Hepatocyte (in vitro differentiated cells): ENCODE measurements at places on chromosomes 6 and 20. TPM values are rescaled to one million over a fixed set of nuclear protein-coding genes. Genes with fewer than 3 reads are reported as not detected.

SLC17A1 gene
- total RNA-seq: 1.9 and 3.2 TPM in 2 replicates

GNAS-AS1 gene
- 0.16 TPM in 1 of 2 replicates, not detected in the other for total RNA-seq

SLC22A3 gene
- total RNA-seq: 34.3 and 40.3 TPM in 2 replicates

SAMD5 gene
- total RNA-seq: 11.2 and 12.6 TPM in 2 replicates

GRCh38 chr20:44761423-44761822 is 15.8 kb downstream of the KCNK15 start:
- no peaks in the 10 kb centered on the region for H3K27me3 ChIP-seq
- no peaks in the 10 kb centered on the region for H3K4me1 ChIP-seq
- H3K4me3 ChIP-seq: no peak overlapping the region
- H3K36me3 ChIP-seq: no peaks in the 10 kb centered on the region

DNA sequence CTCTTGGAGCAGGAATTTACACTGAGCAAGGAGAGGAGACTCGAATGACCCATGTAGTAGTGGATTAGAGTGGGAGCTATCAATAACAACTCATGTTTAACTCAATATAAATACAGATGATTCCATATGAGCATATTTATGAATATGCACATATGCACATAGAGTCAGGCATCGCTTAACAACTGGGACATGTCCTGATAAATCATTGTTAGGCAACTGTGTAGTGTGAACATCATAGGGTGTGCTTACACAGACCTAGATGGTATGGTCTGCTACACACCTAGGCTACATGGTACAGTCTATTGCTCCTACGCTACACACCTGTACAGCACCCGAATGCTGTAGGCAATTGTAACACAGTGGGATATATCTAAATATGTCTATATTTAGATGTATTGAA is 75.9 kb upstream of the RALGAPA2 start:
- H3K27me3 ChIP-seq: no peaks in the 10 kb centered on the region
- H3K4me1 ChIP-seq: no peaks in the 10 kb centered on the region
- H3K27ac ChIP-seq: no peak overlapping the region
- no peak for DNase-seq
- no peak overlapping the region for H3K4me3 ChIP-seq
- H3K36me3 ChIP-seq: no peaks in the 10 kb centered on the region

- H3K4me1 ChIP-seq: no peaks in the 10 kb centered on the region
- H3K27me3 ChIP-seq: no peaks in the 10 kb centered on the region
- H3K27ac ChIP-seq: no peak overlapping the region
These were observed 1197.7 kb upstream of the CITED2 start for GRCh38 chr6:140572129-140572528.

DNA sequence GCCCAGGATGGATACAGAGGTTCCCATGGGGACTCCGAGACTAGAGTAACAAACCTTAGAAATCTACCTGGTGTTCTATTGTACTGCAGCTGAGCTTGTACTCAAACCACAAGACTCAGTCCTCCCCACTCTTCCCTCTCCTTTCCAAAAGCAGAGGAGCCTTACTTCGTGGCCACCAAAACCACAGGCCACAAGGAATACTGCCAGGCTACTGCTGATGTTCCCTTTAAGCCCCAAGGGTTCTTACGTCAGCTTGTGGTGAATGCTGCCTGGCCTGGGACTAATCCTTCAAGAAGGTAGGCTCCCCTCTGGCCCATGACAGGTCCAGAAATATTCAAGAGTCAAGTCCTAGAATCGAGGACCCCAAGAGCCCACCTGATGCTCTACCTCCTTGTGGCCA is 10.5 kb upstream of the DEFB128 start:
- H3K36me3 ChIP-seq: no peaks in the 10 kb centered on the region
- no peaks in the 10 kb centered on the region for H3K4me1 ChIP-seq
- no peak overlapping the region for H3K4me3 ChIP-seq
- H3K27me3 ChIP-seq: no peaks in the 10 kb centered on the region

GRCh38 chr6:7152462-7152861 is 44.7 kb downstream of the RREB1 start:
- H3K36me3 ChIP-seq: no peaks in the 10 kb centered on the region
- DNase-seq: no peak
- no peak overlapping the region for H3K4me3 ChIP-seq
- H3K4me1 ChIP-seq: peaks cover 35% of the 10 kb centered on the region
- no peaks in the 10 kb centered on the region for H3K27me3 ChIP-seq
- peak overlapping the region; percentile 68 for H3K27ac ChIP-seq

- no peaks in the 10 kb centered on the region for H3K27me3 ChIP-seq
- no peak for DNase-seq
- H3K27ac ChIP-seq: no peak overlapping the region
- H3K4me3 ChIP-seq: no peak overlapping the region
- peaks cover 6% of the 10 kb centered on the region for H3K4me1 ChIP-seq
These were observed 4.0 kb upstream of the ZC3H12D start for GRCh38 chr6:149488815-149489214.

DNA sequence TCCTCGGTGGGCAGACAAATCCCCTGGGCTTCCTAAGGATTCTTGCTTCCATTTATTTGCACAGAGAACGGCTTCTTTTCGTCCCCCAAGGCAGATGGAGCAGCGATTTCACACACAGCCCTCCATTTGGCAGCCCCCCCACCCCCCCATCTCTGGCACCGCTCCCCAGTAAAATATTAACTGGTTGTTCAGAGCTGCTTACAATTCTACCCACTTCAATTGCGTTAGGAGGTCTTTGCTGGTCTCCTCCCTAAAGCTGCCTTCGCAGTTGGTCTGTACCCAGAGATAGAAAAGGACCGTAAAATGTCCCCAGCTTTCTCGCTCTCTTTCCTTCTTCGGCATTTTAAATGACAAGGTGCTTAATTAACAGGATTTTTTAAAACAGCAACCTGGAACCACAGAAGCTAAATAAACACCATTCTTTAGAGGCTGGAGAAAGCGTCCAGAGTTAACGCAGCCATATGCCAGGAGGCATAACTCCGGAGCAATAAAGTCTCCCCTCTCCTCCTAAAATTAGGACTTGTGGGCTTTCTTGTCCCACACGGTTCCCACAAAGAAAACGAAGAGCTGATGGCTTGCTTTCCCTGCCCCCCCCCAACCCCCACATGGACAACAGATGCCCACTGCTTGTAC is 1.7 kb upstream of the ZMYND8 start:
- H3K4me3 ChIP-seq: no peak overlapping the region
- H3K27me3 ChIP-seq: no peaks in the 10 kb centered on the region
- peak overlapping the region; percentile 100 for H3K27ac ChIP-seq
- peaks cover 79% of the 10 kb centered on the region for H3K4me1 ChIP-seq
- no peak for DNase-seq

DNA sequence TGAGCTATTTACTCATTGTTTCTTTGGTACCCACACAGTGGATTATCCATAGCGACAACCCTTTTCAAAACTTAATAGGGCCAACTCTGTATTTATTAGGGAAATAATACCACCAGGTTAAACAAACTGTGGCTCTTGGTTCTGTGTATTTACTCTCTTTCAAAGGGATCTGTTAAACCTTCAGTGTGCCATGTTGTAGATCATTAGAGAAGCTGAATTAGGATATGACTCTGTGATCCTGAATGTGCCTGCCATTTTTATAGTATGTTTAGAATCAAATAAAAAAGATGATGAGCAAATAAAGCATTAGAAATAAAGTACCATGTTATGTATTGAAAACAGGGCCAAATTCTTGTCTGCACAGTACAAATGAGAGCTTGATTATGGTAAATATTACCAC is 25.0 kb upstream of the SLC35D3 start:
- H3K4me3 ChIP-seq: no peak overlapping the region
- H3K27me3 ChIP-seq: no peaks in the 10 kb centered on the region
- no peak for DNase-seq
- no peaks in the 10 kb centered on the region for H3K4me1 ChIP-seq
- H3K27ac ChIP-seq: no peak overlapping the region
- no peaks in the 10 kb centered on the region for H3K36me3 ChIP-seq
